Ascending aorta (tissue), 2 donors: ENCODE measurements at places on chromosomes 2 and 18.

DNA sequence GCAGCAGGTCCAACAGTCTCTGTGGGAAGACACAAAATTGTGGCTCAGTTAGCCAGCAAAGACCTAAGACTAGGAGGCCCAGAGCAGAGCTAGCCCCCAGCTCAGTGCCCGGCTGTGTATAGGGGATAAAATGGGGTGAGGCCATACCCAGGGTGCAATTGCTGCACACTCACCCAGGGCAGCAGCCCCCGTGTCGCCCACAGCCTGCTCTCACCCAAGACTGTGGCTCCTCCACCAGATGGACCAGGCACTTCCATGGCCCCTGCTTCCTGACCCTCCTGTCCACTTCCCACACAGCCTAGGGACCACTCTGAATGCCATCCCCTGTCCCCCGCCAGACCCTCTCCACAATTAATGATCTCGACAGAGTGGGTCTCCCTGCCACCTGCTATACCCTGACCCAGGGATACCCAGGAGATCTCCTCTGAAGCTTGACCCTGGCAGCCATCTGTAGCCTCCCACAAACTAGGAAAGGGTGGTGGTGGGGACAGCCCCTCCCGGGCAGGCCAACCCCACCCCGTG is 85.7 kb downstream of the HS1BP3 start:
- DNase-seq, result no peak

DNA sequence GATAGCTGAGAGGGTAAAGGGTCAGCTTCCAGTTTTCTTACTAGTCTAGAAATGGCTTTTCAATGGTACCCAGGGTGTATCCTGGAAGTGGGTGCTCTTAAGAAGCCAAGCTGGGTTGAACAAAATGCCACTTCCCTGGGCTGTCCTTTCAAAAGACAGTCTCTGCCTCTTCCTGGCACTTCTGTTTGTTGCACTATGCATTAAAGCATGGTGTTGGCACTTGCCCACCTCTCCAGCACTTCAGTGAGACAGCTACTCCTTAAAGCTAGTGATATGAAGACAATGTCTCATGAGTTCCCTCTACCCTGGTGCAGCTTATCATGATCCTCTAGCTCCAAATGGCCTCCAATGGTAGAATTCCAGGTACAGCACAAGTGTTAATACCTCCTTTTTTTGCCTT is 74.3 kb upstream of the IGFBP5 start:
- no peak for DNase-seq

DNA sequence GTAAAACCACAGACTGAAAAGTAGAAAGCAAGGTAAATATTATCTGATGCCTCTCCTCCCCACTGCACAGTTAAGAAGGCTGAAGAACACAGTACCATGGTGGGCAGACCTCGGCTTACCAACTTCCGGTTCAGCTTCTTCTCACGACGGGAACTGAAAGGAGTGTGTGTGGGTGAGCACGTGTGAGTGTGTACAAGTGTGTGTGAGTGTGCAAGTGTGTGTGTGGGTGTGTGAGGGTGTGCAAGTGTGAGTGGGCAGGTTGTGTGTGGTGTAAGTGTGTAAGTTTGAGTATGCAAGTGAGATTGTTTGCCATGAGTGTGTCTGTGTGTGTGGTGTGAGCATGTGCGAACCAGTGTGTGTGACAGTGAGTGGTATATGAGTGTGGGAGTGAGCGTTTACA is 103.5 kb downstream of the ADD2 start:
- no peak for DNase-seq

DNA sequence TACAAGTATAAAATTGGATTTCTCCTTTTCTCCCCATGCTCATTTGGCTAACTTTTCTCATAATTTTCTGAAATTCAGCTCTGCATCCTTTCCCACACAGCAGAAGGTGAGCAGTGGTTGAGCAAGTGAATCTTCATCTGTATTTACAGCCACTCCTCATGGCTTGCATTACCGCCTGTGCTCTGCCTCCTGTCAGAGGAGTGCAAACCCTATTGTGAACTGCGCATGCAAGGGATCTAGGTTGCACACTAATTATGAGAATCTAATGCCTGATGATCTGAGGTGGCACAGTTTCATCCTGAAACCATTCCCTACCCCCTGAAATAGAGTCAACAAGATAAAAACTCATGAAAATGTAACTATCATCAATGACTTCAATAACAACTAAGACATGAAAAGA is 20.0 kb downstream of the ME2 start:
- DNase-seq, result no peak

DNA sequence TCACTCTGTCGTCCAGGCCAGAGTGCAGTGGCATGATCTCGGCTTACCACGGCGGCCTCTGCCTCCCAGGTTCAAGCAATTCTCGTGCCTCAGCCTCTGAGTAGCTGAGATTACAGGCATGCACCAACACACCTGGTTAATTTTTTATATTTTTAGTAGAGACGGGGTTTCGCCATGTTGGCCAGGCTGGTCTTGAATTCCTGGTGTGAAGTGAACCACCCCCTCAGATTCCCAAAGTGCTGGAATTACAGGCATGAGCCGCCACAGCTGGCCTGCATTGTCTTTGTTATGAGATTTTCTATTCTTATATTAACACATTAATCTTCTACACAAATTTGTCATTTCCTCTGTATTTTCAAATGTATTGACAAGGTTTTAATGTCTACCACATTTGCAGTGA is 75.2 kb downstream of the SEPTIN10 start:
- no peak for DNase-seq

- no peak for DNase-seq
These were observed 16.6 kb downstream of the RTP5 start for GRCh38 chr2:241885946-241886643.

DNA sequence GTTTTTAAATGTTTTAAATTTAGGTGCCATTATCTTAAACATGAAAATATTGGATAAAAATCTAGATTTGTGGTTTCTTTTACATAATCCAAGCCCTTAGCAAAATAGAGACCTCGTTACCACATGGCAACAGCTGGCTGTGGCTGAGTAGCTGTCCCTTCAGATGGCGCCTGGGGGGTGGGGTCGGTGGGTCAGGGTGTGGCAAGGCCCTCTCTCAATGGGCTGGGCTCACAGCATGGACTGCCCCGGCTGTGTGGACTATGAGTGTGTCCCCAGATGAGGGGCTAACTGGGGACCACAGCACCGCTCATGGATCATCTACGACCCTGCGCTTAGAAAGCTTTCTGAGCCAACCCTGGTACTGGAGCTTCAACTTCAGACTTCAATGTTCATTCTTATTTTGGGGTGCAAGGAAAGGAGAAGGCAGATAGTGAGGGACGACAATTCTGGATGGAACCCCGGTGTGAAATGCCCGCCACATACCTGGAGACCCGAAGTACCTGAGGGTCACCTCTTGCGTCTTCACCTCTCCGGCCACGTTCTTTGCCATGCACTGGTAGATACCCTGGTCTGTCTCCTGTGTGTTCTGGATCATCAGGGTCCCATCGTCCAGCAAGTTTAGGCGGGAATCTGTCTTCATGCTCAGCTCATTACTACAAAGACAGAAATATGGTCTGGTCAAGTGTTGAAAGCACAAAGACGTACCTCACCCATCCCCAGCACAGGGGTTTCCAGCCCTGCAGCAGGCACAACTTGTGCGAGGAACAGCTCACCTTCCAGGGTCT is 71.0 kb downstream of the PXDN start:
- DNase-seq, result no peak
